ENCODE measurements at places on chromosomes 7 and 10.

DNA sequence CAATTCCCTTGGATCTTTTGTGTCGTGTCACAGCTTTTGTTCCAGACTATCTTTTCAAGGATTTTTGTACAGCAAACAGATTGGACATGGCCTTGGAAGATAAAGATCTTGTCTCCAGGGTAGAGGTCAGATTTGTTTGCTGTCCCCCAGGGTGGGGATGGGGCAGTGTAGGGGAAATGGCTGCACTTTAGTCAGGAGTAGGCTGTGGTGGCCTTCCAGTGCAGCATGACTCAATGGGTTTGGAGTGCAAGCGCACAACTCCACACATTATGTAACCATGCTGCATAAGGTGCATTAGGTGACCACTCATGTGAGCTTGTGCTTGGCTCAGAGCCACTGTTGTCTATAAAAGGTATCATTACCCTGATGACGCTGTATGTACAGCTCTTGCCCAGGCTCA is 23.9 kb upstream of the ADAMTS14 start:
- no peak for DNase-seq

GRCh38 chr7:157520249-157520648 is 183.4 kb downstream of the DNAJB6 start:
- DNase-seq, result no peak

GRCh38 chr10:100551738-100552137 is 16.0 kb downstream of the HIF1AN start:
- no peak for DNase-seq

DNA sequence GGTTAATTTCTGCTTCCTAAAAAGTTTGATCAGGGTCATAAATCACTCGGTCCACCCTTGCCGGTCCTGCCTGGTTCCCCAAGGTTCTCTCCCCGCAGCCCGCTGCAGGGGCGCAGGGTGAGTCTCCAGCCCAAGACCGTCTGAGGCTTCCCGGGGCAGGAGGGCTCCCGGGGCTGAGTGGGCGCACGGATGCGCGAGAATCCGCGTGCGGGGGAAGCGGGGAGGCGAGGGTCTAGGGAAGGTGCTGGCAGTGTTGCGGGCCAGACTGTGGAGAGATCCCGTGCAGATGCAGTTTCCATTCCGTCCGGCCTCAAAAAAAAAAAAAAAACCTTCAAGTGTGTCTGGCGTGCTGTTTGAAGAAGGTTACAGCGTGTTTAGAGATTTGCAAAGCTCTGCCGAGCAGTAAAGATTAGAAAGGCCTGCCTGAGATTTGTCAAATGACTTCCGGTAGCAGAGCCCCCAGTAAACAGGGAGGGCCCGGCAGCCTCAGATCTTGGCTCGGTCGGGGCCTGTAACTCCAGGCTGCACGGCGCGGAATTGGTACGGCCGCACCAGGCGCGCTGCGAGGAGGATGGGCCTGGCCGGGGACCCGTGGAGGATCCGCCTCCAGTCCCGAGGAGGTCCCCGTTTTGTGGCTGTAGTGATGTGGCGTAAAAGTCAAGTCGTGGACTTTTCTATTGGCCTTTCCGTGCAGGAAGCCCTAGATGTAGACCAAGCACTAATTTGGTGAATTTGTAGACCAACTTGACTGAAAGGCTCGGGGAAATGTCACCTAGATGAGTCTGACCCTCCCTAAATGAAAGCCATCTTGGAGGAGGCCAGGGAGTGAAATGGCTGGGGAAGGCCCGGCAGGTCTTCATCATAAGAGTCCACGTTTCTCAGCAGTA is 293.2 kb upstream of the NFE2L3 start:
- no peak for DNase-seq

DNA sequence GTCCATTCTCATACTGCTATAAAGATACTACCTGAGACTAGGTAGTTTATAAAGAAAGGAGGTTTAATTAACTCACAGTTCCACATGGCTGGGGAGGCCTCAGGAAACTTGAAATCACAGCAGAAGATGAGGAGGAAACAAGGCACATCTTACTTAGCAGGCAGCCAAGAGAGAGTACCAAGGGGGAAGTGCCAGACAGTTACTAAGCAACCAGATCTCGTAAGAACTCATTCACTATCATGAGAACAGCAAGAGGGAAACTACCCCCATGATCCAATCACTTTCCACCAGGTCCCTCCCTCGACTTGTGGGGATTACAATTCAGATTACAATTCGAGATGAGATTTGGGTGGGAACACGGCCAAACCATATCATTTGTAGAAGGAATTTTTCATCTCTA is 36.3 kb downstream of the NHLRC2 start:
- DNase-seq, result no peak

GRCh38 chr7:107046491-107047259 is 2.2 kb downstream of the PRKAR2B start:
- DNase-seq, result no peak

- DNase-seq, result no peak
Observed at GRCh38 chr10:51386248-51386885, 312.1 kb downstream of the PRKG1 start.

DNA sequence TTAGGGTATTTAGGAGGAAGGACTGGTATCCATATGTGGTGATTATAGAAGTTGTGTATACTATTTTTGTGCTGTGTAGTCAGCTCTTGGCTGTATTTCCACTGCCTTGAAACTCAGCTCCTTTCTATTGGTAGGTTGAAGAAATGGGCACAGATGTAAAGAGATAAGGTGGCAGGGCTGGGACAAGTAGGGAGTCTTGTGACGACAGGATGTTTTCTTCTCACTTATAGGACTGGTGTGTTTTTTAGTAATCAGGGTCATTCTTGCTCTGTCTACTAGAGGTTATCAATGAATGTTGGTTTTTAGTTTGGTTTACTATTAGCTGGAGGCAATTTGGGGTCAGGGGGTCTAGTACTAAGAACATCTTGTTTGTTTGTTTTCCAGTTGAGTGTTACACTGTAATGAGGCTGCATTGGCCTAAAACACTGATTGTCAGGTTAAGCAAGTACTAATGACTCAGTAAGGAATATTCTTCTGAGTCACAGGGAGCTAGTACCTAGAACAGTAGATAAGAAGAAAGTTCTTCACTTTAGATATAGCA is 11.8 kb downstream of the UBN2 start:
- no peak for DNase-seq

- peak; percentile 76 for DNase-seq
Observed at GRCh38 chr10:124539935-124540641, 78.5 kb downstream of the LHPP start.
